ENCODE measurements at places on chromosomes 13 and 19.

DNA sequence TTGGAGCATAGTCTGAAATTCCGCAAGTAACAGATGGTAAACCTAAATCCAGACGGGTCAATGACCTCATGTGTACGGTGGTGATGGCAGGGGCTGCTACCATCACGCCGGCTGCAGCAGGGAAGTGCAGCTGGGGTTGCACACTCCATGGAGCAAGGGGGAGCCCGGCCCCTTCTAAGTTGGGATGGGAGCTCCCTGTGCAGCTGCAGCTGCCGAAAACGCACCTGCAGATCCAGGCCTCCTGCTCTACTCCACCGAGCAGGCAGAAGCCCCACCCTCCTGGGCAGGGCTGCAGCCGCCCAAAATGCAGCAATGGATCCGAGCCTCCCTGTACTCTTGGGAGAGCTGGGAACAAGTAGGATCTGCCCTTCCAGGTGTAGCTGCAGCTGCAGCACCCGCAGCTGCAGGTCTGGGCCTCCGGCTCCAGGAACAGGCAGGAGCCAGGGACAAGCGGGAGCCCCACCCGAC lies 25.5 kb downstream of the KBTBD6 start:
- DNase-seq = peak; percentile 66

DNA sequence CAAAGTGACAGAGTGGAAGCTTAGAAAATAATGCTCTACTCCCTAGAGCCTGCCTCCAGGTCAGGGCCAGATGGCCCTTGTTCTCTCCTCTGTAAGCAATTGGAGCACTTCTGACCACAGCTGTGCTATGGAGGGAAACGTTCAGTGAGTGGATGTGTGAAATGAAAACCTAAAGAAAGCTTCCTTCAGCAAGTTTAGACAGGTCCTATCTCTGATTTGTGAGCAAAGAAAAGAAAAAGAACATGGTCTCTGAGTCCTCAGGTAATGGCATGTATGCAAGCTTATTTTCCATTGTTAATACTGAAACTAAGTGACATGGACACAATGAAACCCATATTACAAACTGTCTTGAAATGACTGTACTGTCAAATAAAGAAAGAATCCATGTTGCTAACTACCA lies 1486.8 kb downstream of the EFNB2 start:
- no peak for DNase-seq

DNA sequence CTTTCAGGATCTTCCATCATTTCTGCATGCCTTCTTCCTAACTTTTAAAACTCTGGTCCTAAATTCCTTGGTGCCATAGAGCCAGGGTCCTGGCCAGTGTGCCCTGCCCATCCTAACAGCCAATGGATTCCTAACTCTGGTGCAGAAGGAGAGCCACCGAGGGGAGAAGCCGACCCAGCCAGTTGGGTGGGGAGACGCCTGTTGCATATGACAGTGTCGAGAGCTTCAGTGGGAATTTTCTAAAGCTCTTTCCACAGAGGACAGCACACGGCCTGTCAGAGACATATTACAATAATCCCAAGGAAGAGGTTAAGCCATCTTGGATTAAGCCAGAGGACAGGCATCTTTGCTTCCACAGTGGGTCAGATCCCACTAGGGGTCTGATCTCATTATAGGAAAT lies 180.4 kb downstream of the ZNF536 start:
- no peak for DNase-seq

DNA sequence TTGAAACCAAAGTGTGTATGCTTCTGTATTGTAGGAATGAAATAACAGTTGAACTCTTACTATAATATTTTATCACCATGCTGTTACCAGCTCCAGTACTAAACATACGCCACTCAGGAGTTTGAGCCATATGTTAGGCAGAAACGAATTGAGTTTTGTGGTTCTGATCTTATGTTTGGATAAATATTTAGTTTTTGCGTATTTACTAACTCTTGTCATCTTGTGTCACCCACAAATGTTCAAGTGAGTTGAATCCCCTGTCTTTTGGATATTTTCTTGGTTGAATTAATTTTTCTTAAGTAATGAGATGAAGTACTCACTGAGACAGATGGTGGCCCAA lies 1.5 kb downstream of the FNDC3A start:
- DNase-seq = no peak

GRCh38 chr19:45382426-45382825 lies 12.1 kb upstream of the ERCC2 start:
- no peak for DNase-seq

GRCh38 chr19:35268536-35269437 lies at the start of gene USF2:
Gene USF2 (plus strand): TSS chr19:35268962. CDS start chr19:35269102, 140 bp downstream.
- peak; percentile 56 for DNase-seq

DNA sequence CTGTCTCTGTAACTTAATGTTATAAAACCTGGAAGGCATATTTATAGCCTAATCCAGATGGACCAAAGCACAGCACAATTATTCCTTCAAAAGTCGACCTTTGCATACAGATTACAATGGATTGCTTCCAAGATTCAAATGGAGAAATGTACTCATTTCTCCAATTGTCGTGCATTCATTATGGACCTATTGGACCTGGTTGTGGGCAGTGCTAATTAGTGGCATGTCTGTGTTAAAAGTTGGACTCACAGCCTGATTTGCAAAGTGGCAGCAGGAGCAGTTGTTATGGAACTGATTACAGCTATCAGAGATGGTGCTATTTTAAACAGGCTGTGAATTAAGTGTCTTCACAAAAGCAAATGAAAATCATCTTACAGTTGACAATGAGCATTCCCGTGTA lies 1529.3 kb upstream of the SLC10A2 start:
- no peak for DNase-seq

DNA sequence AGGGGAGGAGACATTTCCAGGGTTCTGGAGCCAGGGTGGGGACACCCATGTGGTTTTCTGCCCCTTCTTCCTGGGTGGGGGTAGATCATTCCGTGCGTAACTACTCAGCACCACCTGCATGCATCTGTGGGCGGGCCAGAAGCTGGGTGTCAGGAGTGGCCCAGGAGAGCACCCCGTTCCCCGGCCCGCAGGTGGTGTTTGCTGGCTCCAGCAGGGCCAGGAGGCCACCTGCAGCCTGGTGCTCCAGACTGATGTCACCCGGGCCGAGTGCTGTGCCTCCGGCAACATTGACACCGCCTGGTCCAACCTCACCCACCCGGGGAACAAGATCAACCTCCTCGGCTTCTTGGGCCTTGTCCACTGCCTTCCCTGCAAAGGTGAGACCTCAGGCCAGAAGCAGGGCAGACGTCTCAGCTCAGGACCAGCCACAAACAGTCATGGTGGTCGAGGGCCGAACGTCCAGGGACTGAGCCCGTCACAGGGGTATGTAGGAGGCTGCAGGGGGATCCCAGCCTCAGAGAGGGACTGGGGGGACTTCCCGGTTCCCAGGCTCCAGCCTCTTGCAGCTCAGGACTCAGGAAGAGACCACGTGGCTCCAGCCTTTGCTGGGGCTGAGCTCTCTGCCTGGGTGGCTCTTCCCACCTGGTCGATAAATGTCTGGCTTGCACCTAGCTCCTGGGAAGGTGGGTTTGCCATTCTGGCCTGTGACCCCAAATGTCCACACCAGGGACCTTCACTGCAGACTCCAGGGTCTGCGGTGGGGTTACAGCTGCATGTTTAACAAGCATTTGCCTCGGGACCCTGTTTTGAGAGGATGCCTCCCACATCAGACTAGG lies 1.6 kb downstream of the FSTL3 start:
- DNase-seq = no peak

DNA sequence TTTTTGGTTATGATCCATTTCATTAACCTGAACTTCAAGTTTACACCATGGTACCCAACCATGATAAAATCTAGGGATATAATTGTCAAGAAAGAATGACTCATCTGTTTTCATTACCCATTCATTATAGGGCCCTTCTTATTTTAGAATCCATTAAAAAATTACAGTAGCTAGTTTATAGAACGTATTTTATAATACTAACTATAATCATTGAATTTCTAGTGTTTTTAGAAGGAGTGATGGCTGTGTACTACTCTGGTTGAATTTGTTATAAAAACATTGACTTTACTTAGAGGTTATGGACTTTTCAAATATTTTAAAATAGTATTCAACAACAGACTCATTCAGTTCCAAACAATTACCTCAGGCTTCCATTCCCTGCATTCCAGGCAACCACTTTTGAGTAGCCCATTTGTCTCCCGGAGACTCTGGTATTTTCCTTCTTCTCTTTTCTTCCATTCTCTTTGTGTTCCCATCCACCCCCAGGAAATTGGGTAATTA lies 71.9 kb upstream of the KLF12 start:
- no peak for DNase-seq

DNA sequence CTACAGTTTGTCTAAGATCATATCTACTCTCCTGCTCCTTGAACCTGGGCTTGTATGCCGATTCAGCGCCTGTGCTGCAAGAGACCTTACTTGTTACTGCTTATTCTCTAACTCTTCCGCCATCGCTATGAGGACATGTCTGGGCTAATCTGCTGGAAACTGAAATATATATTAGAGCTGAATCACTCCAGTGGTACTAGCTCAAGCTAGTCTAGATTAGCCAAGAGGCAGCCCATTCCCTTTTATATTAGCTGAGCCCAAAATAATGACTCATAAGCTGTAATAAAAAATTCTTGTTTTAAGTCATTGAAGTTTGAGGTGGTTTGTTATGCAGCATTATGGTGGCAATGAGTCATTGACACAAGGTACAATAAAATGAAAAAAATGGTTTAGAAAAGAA lies 52.8 kb downstream of the SLC6A16 start:
- no peak for DNase-seq

DNA sequence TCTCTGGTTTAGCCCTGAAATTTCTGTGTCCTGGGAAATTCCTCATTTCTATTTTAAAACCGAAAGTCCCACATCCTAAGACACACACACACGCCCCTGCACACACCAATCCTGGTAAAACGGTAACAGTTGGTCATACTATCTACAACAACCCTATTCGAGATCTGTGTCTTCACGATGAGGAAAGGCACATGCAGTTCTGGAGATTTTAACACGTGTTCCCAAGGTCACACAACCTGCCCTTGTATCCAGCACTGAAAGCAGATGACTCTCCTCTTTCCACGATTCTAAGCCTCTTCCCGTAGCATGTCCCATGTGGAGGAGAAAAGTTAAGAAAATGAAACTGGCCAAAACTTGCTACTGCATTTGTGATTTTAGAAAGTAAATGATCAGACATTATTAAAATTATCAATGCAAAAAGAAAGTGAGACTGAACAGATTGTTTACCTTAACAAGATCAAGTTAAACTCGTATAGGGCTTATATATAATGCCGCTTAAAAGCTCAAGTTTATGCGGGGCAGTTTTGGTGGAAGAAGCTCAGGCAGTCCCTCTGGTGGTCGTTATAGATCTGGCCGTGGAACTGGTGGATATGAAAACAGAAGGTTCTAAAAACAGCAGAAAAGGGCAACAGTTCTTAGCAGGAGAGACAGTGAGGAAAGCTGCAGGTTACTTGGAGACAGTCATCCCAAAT lies 32.7 kb downstream of the VSTM1 start:
- DNase-seq = no peak

DNA sequence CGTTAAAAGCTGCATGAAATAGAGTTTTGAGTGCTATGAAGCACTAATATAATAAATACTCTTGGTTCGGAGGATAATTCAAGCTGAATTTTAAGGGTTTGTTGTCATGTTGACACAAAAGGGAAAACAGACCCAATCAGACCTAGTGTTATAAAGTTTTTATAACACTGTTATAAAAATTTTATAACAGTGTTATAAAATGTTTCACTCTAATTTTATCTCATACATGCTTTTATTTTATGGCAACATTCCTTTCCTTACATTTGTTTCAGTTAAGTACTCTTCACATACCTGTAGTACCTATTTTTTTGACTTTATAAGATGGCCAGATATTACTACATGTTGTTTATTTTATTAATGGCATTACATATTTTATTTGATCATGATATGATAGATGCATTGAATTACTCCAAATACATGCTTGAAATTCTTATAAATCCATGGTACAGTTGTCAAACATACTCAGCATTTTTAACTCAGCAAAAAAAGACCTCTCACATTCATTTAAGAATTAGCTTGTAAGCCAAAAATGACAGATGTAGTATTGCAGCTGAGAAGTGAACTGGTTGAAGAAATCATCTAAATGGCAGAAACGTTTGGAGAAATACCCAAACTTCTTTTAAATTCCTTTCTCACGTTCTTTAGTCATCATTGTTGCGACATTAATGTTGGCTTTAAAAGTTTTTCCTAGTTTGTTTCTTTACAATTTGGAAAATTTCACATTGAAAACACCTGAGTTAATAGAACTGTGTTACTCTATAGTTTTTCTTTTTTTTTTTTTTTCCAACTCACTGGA lies 104.5 kb downstream of the PIBF1 start:
- no peak for DNase-seq

DNA sequence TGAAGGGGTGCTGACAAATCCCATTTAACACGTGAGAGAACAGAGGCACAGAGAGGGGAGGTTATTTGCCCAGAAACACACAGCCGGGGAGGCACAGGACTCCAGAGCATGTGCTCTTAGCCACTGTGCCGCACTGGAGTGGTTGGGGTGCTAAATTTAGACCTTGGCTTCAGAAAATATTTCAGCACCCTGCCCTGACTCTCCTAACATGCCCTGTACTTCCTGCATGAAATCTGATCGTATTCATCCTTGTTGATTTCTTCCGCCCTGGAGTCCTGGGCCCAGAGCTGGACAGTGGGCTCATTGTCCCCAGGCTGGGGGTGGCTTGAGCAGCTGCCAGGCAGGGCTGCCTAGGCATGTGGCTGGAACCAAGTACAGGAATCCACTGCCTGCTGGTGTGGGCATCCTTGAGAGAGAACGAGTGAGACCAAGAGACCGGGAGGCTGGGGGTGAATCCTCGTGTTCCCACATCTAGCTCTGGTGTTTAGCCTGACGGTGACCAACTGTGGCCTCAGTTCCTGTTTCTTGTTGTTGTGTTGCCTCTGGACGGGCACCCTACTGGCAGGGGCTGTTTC lies 5.3 kb downstream of the SLC27A1 start:
- DNase-seq = no peak

DNA sequence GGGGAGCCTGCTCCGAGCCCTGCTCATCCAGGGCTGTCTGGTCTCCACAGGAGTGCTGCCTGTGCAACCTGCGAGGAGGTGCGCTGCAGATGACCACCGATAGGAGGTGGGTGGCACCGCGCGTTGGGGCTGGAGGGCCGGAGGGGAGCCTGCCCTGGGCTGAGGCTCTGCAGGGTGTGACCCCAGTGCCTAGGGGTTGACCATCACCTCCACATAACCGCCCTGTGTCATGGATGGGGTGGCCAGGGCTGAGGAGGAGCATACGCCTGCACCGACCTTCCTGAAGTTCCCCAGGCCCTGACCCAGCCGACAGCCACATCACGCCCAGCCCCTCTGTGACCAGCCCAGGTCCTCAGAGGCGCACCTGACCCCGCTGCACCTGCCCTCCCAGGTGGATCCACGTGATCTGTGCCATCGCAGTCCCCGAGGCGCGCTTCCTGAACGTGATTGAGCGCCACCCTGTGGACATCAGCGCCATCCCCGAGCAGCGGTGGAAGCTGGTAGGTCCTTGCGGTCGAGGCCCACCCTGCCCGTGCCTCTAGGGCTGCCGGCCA lies 168.7 kb downstream of the KDM4B start:
- DNase-seq = peak; percentile 92

DNA sequence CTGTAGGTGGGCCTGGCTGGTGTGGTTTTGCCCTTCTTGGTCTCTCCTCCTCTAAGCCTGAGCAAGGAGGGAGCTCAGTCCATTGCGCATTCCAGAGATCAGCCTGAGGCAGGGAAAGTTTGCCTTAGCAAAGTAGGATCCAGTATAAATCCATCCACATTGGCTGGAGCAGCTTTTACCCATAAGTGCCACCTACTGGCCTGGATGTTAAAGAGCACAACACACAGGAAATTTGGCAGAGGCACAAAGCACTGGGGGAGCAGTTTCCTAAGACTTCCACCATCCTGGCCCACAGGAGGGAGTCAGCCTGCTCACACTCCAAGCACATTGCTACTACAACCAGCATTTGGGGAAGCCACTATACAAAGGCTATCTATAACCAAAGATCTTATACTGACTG lies 1124.2 kb downstream of the SLITRK1 start:
- peak; percentile 61 for DNase-seq

- no peak for DNase-seq
Measured at GRCh38 chr19:18683958-18684641, 620 bp downstream of the CRTC1 start.
